ENCODE measurements at places on chromosomes 11 and 22.
A peak's percentile ranks its signal among the peaks of the same experiment; 100 is the strongest.

GRCh38 chr11:96091476-96091875 lies 167.6 kb upstream of the MTMR2 start:
- no peak for DNase-seq

DNA sequence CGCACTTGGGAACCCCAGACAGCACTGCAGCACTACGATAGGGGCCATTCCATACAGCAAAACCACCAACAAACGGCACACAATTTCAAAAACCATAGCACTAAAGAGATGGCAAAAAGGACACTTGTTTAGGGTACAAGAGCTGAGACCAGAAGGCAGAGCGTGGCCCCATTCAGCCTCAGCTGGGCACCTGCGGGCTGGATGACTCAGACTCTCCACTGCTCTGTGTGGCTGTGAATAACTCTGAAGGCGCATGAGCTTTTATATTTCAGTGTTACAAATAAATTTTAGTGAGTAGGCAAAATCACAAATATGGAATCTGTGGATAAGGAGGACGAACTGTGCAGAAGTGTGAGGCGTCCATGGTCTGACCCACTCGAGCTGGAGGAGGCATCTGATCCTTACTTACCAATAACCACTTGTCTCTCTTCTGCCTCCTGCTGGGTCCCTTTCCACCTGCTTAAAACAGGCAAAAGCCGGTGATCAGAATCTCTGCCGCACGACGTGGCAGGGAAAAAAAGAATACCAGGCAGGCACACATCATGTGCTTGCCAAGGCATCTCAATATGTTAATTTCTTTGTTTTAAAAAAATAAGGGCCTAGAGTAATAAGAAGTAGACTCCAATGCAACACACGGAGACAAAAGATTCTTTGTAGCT lies 325.7 kb downstream of the SHANK2 start:
- no peak for DNase-seq

DNA sequence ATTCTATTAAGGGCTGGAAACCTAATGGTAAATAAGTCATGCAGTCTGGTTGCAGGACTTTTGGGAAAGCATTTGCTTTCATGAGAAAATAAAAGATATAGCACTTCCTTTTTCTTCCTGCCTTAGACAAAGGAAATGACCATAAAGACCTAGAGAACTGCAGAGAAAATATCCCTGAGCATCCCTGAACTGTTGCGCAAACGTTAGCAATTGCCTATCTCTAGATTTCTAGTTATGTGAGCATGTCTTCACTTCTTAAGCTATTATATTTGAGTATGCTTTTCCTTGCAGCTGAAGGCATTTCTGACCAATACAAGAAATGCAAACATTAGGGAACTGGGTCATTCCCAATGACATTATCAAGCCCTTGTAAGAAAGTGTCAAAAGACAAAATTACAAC lies 110.6 kb downstream of the KIF18A start:
- no peak for DNase-seq

DNA sequence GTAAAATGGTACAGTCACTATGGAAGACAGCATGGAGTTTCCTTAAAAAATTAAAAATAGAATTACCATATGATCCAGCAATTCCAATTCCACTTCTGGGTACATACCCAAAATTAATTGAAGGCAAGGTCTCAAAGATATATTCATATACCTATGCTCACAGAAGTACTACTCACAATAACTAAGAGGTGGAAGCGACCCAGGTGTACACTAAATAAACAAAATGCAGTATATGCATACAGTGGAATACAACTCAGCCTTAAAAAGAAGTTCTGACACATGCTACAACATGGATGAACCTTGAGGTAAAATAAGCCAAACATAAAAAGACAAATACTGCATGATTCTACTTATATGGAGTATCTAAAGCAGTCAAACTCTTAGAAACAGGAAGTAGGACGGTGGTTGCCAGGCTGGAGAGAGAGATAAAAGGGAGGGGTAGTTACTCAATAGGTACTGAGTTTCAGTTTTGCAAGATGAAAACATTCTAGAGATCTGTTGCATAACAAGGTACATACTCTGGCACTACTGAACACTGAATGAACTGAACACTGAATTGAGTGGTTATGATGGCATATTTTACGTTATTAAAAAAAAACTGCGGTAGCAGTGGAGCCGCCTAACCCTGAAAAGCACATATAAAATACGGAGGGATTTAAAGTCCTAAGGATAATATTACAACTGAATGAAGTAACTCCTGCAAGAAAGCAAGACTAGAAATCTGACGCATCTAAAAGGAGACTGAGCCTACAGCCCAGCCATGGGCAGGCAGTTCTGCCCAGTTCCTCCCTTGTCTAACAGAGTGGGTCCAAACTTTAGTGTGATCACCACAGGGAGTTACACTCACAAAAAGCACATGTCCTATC lies 12.8 kb downstream of the DGCR2 start:
- peak; percentile 58 for DNase-seq

DNA sequence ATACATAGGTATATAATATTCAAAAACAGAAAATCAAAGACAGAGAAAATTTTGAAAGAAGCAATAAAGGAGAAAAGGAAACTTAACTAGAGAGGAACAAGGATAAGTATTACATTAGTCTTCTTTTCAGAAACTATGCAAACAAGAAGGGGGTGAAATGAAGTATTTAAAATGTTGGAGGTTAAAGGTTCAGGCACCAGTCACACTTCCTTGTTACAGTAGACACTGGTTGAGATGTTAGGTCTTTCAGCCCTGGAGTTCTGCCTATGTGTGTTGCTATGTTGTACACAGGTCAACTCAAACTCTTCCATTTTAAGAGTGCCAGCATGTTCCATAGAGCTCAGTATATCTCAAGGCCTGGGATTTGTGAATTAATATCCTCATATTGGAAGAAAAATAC lies 6.0 kb upstream of the MS4A4A start:
- DNase-seq: no peak

- DNase-seq: peak; percentile 38
These were observed 15.8 kb downstream of the IGLL5 start for GRCh38 chr22:22903355-22903777.

DNA sequence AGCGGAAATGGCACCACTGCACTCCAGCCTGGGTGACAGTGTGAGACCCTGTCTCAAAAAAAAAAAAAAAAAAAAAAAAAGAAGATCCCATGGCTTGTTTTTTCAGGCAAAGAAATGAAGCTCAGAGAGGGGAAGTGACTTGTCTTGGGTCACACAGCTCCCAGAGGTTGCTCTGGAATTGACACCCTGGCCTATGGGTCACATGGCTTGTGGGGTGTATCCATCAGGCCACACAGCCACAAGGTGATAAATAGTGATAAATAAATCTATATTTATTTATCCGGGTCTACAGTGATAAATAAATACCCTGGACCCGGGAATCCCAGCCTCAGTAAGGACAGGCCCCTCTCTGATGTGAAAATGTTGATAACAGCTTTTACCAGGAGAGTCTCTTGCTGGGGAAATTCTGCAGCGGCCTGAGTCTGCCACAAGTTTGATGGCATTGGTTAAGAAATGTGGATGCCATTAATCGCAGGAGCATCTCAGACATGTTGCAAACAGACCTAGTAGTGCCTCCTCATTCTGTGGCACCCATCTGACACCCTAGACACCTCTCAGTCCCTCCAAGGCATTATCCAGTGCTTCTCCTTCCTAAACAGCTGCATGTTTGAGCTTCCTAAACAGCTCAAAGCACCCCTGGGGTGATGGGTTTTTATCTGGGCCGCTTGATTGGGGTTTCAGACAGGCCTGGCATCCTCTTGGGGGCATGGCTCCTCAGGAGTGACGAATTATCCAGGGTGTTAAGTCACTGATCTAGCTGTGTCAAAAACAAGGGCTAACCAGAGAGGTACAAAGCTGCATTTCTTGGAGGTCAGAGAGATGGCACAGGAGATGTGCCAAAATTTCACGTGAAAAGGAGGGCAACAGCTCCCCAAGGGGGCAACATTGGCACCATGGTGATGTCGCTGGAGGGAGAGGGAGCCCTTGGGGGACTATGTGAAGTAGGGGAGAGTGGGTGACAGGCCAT lies 1.9 kb upstream of the EMID1 start:
- no peak for DNase-seq

DNA sequence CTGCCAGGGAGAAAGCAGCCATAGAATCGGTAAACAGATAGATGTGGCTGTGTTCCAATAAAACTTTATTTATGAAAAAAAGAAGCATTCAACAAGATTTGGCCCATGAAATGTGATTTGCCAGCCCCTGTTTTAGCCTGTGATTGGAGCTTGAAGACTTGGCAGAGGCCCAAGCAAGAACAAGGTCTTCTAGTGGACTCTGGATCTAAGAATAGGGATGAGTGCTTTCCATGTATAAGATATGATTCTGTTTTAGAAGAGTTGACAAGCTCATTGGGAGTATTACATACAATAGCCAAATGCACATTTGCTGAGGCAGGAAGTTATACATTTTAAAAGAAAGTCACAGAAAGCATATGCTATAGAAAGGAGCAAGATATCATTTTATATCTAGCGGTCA lies 175.6 kb upstream of the LUZP2 start:
- no peak for DNase-seq

GRCh38 chr11:130531061-130531460 lies 82.6 kb downstream of the ADAMTS15 start:
- DNase-seq: peak; percentile 58

DNA sequence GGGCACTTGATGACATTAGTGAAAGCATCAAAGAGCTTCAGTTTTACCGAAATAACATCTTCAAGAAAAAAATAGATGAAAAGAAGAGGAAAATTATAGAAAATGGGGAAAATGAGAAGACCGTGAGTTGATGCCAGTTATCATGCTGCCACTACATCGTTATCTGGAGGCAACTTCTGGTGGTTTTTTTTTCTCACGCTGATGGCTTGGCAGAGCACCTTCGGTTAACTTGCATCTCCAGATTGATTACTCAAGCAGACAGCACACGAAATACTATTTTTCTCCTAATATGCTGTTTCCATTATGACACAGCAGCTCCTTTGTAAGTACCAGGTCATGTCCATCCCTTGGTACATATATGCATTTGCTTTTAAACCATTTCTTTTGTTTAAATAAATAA lies 10.6 kb downstream of the REXO2 start:
- DNase-seq: no peak

DNA sequence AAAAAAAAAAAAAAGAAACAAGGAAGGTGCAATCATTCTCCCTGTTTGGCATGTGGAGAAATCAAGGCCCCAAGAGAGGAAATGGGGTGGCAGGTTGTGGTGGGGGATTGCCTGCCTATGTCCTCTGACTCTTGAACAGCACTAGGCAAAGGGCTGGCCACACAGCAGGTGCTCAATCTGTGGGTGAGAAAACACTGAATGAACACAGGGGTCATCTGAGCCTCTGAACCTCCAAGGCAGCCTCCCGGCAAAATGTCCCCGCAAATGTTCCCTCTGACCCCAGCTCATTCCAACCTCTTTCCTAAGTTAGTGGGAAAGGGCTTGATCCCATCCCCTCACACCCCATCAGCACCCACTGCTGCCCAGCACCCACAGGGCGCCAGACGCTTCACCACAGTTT lies 4.6 kb downstream of the PLA2G6 start:
- DNase-seq: no peak

- peak; percentile 13 for DNase-seq
These were observed 30.0 kb downstream of the PARVG start for GRCh38 chr22:44210722-44211121.

DNA sequence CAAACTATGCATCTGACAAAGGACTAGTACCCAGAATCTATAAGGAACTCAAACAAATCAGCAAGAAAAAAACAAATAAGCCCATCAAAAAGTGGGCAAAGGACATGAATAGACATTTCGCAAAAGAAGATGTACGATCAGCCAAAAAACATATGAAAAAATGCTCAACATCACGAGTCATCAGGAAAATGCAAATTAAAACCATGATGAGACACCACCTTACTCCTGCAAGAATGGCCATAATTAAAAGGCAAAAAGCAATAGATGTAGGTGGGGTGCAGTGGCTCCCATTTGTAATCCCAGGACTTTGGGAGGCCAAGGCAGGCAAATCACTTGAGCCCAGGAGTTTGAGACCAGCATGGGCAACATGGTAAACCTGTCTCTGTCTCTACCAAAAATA lies 10.4 kb upstream of the OR10V1 start:
- DNase-seq: no peak

- DNase-seq: no peak
These were observed 13.2 kb downstream of the RAC2 start for GRCh38 chr22:37230673-37231405.

- peak; percentile 75 for DNase-seq
These were observed 1.7 kb upstream of the GAB2 start for GRCh38 chr11:78419327-78419726.

- DNase-seq: peak; percentile 94
These were observed 13.6 kb downstream of the PARVB start for GRCh38 chr22:44037519-44038375.

- DNase-seq: no peak
These were observed 1.3 kb downstream of the EEF1G start for GRCh38 chr11:62572431-62572830.

DNA sequence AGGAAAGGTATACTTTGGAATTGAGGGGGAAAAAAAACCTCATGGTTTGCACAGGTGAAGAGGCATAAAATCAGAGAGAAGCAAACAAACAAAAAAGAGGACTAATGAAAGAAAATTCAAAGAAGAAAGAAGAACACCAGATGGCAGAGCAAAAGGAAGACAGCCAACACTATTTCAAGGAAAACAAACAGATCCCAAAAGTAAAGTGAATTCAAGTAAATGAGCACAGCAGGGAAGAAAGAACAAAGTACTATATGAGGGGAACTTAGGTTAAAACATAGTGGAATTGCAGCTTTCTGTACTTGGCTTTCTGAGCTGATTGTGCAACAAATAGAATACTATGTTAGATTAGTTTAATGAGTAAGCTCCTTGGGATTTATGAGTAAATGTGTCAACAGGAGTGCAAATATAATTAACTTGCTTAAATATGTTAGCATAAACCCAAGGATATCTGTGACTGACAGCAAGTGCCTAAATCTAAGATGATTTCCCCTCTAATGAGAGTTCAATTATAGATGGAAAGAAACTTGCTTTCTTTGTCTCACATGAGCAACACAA lies 404.6 kb upstream of the CNTN5 start:
- no peak for DNase-seq

- DNase-seq: no peak
These were observed 207.5 kb downstream of the TBC1D22A start for GRCh38 chr22:46969961-46970360.

DNA sequence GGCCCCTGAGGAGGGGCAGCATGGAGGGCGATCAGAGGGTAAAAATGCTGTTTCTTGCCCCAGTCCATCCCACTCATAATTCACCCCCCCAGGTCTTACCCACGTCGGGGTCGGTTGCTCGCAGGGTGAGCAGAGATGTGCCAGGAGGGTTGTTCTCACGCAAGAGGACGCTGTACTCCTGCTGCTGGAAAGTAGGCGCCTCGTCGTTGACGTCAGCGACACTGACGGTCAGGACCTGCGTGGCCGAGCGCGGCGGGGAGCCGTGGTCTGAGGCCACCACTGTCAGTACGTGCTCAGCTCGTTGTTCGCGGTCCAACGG lies 10.3 kb upstream of the TPP1 start:
- DNase-seq: no peak

- DNase-seq: no peak
These were observed 599.1 kb upstream of the FAT3 start for GRCh38 chr11:91625495-91625894.

- DNase-seq: no peak
These were observed 82.6 kb downstream of the ARHGAP20 start for GRCh38 chr11:110629594-110629993.

- no peak for DNase-seq
These were observed 18.8 kb downstream of the ADORA2A start for GRCh38 chr22:24446260-24446611.
